ENCODE measurements at places on chromosomes 2 and 18. TPM values are rescaled to one million over a fixed set of nuclear protein-coding genes. Genes with fewer than 3 reads are reported as not detected.

Gene KCNS3
- polyA plus RNA-seq = 7.4 TPM

Gene NMUR1
- 0.25 TPM for polyA plus RNA-seq

Gene ACTR1B
- 46.5 TPM for polyA plus RNA-seq

Gene IHH
- not detected for polyA plus RNA-seq

Gene CCBE1
- 5.5 TPM for polyA plus RNA-seq

Gene SOX11
- polyA plus RNA-seq = 25.8 TPM

Gene PLEK
- 6.5 TPM for polyA plus RNA-seq

Gene VRK2
- polyA plus RNA-seq = 14.2 TPM

Gene FARSB
- 23.7 TPM for polyA plus RNA-seq

Gene MFSD2B
- polyA plus RNA-seq = 2.2 TPM

Gene ACOXL
- 0.45 TPM for polyA plus RNA-seq

- no peak for DNase-seq
Observed at GRCh38 chr2:222423632-222424275, 589 bp upstream of the SGPP2 start.

- DNase-seq = no peak
Observed at GRCh38 chr2:173652767-173653431, 298.2 kb downstream of the CDCA7 start.

GRCh38 chr2:179022685-179023084 is 27.3 kb downstream of the CCDC141 start:
- no peak for DNase-seq

GRCh38 chr18:3121259-3121658 is 98.5 kb downstream of the MYOM1 start:
- DNase-seq = no peak

DNA sequence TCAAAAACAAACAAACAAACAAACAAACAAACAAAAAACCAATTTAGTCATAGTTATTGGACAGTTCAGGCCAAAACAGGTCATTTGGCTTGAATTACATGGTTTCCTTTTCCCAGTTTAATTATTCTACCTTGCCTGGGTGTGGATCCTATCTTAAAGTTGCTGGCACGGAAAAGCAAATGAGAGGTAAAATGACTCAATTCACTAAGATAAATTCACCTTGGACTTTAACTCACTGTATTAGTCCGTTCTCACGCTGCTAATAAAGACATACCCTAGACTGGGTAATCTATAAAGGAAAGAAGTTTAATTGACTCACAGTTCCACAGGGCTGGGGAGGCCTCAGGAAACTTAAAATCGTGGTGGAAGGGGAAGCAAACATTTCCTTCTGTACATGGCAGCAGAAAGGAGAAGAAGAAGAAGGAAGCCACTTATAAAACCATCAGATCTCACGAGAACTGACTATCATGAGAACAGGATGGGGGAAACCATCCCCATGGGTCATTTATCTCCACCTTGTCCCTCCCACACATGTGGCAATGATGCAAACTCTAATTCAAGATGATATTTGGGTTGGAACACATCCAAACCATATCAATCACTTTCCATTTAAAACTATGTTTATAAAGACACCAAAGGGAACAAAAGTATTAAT is 22.5 kb upstream of the TRAPPC8 start:
- DNase-seq = no peak

GRCh38 chr2:159939946-159940345 is 122.5 kb downstream of the PLA2R1 start:
- no peak for DNase-seq

GRCh38 chr2:98868548-98869271 is 67.3 kb downstream of the CRACDL start:
- no peak for DNase-seq

- DNase-seq = no peak
Observed at GRCh38 chr2:38394903-38395341, 17.8 kb upstream of the ATL2 start.

GRCh38 chr2:16727256-16727655 is 61.6 kb upstream of the CYRIA start:
- no peak for DNase-seq

DNA sequence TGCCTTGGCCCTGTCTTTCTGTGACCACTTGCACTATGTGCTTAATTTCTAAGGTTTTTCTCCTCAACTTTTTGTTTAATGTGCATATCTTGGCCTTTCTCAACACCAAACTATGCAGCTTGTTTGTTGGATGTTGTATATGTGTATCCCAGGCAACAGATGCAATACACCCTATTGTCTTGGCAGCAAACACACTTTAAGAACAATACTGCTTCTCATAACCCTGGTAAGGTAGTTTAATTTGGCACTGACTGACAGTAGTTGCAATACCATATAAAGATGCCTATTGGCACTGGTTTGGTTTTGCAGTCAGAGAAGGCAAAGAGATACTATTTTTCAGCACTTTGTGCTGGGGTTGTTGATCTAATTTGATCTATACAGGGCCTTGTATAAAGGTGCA is 360.7 kb upstream of the CWC22 start:
- DNase-seq = peak; percentile 91

- DNase-seq = no peak
Observed at GRCh38 chr2:71126957-71127356, 3.1 kb downstream of the MCEE start.

DNA sequence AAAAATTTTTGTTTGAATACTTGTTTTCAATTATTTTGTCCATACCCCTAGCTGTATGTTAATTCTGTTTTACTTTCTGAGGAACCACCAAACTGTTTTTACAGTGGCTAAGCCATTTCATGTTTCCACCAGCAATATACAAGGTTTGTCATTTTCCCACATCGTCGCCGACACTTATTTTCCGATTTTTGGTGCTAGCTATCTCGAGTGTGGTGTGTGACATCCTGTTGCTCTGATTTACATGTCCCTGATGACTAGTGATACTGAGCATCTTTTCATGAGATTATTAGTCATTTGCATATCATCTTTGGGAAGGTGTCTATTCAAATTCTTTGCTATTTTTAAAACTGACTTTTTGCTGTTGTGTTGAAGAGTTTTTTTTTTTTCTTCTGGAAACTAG is 7.2 kb upstream of the GPC1 start:
- DNase-seq = no peak

DNA sequence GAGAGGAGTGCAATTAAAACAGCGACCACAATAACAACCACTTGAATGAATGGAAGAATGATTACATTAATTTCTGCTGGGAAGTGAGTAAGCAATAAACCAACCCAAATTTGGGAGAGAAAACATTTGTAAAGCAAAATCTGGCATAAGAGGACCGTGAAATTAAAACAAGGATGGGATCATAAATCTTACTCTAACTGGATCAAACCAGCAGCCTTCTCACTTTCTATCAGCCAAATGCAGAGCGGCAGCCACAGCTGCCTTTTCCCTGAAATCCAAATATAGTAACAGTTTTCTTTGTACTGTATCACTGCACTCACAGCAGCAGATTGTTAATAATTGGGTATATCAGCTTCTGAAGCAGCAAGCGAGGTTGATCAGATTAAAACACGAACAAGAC is 245.2 kb upstream of the REG3G start:
- peak; percentile 80 for DNase-seq

- peak; percentile 32 for DNase-seq
Observed at GRCh38 chr18:23377669-23378301, 75.3 kb upstream of the RIOK3 start.

DNA sequence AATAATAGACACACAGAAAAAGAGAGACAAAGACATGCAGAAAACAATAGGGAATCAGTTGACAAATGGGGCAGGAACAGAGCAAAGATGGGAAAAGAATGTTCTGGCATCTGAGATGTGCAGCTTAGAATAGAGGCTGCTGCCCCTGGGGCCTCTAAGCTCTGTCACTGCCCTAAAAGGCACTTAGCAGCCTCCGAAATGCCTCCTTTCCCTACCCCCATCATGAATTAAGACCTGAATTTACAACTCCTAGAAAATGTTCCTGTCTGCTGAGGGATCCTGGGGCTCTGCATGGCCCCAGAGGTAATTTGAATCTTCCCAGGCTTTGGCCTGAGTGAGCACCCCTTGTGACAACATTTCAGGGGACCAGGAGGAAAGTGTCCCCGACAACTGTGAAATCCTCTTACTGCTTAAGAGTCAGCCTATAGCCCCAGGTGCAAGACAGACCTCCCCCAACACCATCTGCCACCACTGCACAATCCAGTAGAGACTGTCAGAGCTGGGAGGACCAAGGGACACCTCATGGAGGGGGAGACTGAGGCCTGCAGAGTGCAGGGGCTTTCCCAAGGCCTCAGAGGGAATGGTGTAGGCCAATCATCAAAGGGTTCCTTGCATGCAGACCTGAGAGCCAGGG is 24.8 kb downstream of the MRPL35 start:
- peak; percentile 27 for DNase-seq

GRCh38 chr18:57088883-57089282 is 58.0 kb upstream of the BOD1L2 start:
- DNase-seq = no peak

DNA sequence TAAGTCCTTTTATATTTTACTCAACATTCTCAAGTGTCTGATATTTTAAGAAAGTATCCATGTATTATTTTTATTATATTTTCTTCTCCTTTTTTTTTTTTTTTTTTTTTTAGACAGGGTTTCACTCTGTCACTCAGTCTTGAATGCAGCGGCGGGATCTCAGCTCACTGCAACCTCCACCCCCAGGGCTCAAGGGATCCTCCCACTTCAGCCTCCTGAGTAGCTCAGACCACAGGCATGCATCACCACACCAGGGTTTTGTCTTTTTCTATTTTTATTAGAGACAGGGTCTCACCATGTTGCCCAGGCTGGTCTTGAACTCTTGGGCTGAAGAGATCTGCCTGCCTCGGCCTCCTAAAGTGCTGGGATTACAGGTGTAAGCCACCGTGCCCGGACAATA is 212.1 kb downstream of the TCF4 start:
- no peak for DNase-seq

DNA sequence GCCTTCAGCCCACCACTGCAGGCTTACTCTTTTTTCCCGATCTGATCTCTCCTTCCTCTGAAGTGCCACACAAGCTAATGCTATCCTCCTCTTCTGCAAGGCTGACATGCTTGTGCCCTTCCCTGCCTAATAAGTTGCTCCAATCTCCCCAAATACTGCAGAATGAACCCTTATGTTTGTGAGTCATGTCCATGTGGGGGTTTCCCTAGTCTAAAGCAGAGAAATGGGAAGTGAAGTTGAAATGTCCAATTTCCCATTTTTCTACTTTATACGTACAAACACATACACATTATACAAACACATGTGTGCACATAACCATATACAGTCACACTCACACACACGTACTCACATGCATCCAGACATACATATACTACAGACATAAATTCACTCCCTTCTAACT is 288.1 kb upstream of the CELF4 start:
- no peak for DNase-seq

DNA sequence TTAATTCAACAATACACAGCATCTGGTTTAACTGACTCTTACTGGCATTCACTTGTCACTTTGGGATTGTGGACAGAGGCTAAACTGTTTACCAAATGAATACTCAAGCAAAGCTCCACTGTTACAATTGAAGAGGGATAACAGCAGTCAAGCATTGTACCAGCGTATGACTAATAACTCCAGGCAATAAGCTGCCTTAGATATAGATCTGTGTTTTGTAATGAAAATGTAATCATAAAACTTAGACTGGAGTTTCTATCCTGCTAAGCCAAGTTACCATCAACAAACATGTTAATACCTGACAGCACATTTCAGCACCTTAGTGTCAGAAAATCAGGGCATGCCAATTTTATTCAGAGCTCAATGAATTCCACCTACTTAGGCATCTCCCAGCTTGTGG is 889.5 kb downstream of the EPHA4 start:
- no peak for DNase-seq

- no peak for DNase-seq
Observed at GRCh38 chr2:180583441-180584140, 396.8 kb upstream of the UBE2E3 start.

DNA sequence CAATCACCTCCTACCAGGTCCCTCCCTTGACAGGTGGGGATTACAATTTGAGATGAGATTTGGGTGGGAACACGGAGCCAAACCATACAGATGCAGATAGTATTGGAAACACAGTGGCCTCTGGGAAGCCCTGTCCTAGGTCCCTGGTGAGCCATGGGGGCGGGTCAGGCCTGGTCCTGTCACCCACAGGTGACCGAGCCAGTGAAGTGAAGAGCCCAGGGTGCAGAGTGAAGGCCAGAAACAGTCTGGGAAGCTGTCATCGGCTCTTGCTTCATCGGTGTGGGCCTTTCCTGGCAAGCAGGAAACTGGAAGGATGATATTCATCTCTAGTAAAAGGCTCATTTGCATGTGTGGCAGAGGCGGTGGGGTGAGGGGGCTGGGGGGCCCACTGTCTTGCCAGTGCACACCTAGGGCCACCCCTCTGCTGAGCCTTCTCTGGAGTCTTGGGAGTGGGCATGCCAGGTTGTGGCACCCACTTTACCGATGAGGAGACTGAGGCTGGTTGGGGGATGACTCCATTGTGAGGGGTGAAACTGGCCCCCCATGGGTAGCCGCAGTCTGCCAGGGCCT is 290.6 kb downstream of the NDUFA10 start:
- no peak for DNase-seq

DNA sequence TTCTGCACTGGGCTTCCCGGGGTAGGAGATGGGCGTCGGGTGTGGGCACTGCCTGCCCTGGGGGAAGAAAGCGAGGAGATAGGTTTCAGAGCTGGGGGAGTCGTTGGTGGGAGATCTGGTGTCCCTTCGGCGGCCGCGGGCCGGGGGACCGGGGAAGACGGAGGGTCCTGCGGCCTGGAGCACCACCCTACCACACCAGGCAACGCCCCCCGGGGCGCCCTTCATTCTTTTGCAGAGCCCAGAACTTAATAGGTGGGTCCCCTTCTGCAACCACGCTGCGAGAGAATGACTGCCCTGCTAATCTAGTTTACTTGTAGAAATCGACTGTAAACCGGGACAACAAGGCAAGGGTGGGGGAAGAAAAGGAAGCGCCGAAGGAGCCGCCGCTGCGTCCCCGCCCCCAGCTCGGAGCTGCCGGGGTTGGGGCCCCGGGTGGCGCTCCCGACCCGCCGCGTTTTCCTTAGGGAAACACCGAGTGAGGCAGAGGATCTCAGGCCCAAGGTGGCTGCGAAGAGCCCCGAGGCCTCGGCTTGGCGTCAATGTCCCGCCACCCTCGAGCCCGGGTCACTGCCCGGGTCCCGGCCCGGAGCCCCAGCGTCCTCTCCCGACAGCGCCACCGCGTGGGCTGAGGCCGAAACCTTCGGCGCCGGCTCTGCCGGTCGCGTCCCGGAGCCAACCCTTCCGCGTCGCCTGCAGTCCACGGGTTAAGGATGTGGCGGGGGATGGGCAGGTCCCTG is 5.4 kb upstream of the SATB2 start:
- DNase-seq = peak; percentile 69
